ENCODE measurements at places on chromosomes 5 and 9.
A peak's percentile ranks its signal among the peaks of the same experiment; 100 is the strongest.

DNA sequence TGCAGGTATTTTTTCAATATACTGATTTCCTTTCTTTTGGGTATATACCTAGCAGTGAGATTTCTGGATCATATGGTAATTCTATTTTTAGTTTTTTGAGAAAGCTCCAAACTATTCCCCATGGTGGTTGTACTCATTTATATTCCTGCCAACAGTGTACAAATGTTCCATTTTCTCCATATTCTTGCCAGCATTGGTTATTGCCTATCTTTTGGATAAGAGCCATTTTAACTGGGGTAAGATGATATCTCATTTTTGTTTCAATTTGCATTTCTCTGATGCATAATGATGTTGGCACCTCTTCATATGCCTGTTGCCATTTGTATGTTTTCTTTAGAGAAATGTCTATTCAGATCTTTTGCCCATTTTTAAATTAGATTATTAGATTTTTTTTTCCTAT lies 85.6 kb upstream of the FST start:
- no peak for DNase-seq

DNA sequence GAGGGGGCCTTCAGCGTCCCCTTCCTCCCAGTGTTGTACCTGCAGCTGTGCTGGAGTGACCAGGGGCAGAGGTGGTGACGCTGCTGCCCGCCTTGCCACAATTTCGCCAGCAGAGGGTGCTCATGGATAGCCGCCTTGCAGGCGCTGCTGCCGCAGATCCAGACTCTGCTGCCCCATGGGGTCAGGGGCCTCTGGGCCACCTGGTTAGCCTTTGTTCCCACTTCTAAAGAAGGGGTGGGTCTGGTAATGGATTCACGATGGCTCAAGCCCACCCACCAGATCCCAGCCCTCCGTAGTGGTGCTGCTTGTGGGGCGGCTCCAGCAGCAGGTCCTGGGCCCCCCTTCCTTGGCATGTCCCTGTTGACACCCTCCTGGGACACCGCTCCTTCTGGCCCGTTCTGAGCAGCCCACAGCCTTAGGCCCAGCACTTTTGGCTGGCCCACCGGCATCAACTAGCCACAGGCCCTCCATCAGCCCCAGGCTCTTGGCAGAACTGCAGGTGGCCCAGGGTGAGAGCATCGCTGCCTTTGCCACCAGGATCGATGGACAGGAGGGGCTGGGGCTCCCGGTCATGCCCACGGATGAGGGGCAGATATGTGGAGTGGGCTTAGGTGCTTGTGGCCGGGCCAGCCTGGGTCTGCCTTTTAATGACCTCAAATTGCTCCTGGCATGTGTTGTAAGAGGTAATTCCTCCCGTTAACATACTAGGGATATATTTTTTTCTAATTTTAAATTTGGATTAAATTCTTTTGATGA lies 57.2 kb downstream of the COL5A1 start:
- DNase-seq, result no peak

DNA sequence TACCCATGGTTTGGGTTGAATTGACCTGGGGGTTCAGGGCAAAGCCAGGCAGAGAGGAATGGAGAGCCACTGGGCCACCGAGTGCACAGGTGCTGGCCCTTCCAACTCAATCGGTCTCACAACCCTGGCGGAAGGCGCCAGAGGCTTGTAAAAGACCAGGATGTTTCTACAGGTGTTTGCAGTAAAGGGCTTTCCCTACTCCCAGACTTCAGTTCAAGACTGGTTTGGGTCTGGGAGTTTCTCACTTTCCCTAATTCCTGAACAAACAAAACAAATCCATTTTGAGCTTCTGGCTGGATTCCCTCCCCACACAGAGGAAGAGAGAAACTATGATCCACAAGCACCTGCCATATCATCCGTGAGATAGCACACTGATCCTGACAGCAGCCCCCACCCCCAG lies 125.2 kb upstream of the KLF4 start:
- DNase-seq, result no peak

- no peak for DNase-seq
These were observed 23.5 kb downstream of the HNRNPH1 start for GRCh38 chr5:179599973-179600372.

DNA sequence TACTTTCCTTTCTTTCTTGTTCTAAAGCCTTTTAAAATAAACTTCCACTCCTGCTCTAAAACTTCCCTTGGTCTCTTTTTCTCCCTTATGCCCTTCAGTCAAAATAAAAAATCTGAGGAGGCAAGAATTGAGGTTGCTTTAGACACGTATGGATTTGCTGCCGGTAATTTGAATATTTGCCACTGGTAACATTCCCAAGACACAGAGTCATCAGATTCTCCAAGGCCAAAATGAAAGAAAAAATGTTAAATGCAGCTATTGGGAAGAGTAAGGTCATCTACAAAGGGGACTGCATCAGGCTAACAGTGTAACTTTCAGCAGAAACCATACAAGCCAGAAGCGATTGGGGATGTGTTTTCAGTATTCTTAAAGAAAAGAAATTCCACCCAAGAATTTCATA lies 311.1 kb downstream of the CDH18 start:
- peak; percentile 52 for DNase-seq

- no peak for DNase-seq
These were observed 93.4 kb upstream of the SLIT3 start for GRCh38 chr5:169394371-169394770.

- DNase-seq, result no peak
These were observed 203.4 kb downstream of the EFNA5 start for GRCh38 chr5:107467137-107467932.

DNA sequence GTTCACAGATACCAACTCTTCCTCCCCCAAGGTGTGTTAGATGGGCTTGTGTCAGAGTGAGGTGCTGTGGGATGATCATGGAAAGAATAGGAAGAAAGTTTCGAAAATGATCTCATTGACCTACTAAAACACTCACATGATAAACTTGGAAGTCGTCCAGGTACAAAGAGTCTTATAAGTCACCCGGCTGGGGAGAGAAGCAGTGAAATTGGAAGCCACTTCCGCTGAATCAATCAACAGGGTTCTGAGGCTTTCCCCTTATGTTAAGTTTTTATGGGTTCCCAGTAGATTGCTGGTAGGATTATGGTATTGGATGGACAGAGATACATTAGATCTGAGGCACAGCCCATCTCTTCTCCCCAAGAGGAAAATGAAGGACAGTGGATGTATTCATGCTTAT lies 218.8 kb upstream of the MSX2 start:
- DNase-seq, result no peak

DNA sequence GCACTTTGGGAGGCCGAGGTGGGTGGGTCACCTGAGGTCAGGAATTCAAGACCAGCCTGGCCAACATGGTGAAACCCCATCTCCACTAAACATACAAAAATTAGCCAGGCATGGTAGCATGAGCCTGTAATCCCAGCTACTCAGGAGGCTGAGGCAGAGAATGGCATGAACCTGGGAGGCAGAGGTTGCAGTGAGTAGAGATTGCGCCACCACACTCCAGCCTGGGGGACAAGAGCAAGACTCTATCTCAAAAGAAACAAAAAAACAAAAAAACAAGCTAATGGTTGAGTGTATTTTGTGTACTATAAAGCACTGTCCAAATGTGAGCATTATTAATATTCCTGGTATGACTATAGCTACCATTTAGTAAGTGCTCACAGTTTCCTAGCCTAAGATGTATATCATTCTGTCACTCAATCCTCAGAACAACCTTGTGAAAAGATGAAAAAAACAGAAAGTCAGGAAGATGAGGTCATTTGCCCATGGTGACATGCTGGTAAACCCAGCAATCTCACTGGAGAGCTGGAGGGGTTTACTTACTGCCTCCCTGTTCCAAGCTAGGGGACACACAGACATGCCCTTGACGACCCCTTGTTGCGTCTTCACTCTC lies 27.7 kb downstream of the ARHGEF37 start:
- DNase-seq, result no peak

GRCh38 chr5:82296929-82297328 lies 18.8 kb upstream of the RPS23 start:
- DNase-seq, result no peak

- DNase-seq, result no peak
These were observed 32.5 kb downstream of the RXRA start for GRCh38 chr9:134358662-134359319.

GRCh38 chr5:2751592-2752021 lies at the start of gene IRX2:
IRX2 (minus strand) TSS chr5:2751677; CDS start chr5:2751413, 264 bp downstream.
- no peak for DNase-seq

GRCh38 chr5:137492331-137492730 lies 6.8 kb downstream of the SPOCK1 start:
- no peak for DNase-seq

- DNase-seq, result no peak
These were observed 27.4 kb downstream of the OXCT1 start for GRCh38 chr5:41842777-41843176.

DNA sequence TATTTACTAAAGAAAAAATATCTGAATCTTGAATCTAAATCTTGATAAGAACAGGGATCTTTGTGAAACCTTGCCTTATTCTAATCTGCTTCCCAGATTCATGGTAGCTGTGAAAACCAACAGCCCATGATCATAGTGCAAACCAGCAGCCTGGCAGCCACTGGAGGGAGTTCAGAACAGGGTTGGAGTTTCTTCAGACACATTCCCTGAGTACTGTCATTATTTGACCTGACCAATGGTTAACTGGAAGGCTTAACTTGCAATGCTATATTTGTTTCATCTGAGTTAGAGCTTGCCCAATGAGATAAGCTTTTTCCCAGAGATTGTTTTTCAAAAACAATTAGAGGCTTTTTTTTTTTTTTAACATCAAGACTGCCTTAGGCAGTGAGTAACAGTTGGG lies 47.8 kb downstream of the LOX start:
- DNase-seq, result no peak

GRCh38 chr5:53545744-53546143 lies 14.7 kb upstream of the NDUFS4 start:
- no peak for DNase-seq

DNA sequence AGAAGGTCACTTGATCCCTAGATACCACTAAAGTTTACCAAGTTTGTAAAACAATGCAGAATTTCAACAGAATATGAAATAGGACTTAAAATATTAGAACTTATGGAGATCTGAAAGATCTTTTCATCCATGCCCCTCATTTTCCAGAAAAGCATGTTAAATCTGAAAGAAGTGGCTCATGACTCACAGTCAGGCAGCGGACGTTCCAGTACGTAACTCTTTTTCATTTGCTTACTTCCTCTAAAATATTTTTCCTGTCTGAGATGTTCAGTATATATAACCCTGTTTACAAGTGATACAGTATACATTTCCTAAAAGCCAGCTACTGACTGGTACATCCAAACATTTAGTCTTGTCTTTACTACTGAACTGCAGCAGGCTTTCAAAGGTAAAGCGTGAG lies 22.3 kb downstream of the FBXW2 start:
- no peak for DNase-seq

GRCh38 chr5:142717582-142718215 lies 31.8 kb upstream of the FGF1 start:
- DNase-seq, result no peak

DNA sequence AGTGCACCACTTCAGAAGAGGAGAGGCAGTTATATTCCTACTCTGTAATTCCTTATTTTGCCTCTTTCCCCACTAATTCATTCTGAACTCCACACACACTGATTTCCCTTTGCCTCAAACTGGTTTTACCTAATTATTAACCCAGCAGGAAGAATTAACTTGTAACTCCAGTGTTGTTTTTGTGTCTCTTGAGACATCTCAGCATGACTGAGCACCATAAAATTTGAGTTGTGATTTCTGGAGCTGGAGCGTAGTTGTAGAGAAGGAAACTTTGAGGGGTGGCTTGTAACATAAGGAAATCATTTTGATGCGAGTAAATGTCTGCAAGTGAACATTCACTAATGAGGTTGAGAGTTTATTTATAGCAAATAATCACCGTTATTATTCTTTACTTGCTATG lies 265.2 kb downstream of the TMEM38B start:
- no peak for DNase-seq

GRCh38 chr9:110575169-110575568 lies 4.4 kb downstream of the SVEP1 start:
- DNase-seq, result no peak

- no peak for DNase-seq
These were observed 596 bp downstream of the SLC28A3 start for GRCh38 chr9:84339962-84340361.

GRCh38 chr5:62731022-62731421 lies 152.4 kb downstream of the LRRC70 start:
- DNase-seq, result no peak

DNA sequence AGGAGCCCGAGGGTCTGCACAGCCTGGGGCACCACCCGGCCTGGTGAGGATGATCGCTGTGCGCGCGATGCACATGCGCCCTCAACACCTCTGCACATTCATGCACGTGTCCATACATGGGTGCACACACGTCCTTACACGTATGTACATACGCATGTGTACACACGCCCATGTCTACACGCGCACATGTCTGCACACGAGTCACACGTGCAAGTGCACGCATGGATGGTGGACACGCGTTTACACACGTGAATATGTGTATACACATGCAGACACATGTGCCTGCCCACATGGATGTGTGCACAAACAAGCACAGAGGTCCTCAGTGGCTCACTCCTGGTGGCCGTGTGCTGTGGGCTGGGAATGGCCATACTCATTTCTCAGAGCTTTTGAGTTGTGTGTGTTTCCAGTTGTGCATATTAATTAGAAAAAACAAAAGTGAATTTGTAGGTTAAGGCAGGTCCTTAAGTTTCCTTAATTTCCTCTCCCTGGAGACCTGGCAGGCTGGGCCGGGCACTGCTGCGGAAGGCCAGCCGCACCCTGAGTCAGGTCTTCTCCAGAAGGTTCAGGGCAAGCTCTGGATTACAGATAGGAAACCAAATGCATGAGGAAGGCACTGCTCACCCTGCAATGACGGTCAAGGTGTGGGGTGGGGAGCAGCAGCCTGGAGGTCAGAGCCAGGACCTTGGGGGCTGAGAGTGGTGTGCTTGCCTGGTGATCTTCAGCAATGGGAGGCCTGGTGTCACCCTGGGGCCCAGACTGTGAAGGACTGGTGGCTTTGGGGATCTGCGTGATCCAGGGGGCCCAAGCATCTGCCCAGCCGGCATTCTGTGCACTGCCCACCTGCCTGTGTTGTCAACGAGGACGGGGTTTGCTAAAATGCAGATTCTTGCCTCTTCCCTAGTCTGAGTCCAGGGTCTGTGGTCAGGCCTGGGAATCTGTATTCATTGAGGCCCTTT lies 1.3 kb upstream of the RNU6ATAC start:
- no peak for DNase-seq

- no peak for DNase-seq
These were observed 286.6 kb upstream of the IZUMO3 start for GRCh38 chr9:24832307-24832706.

- no peak for DNase-seq
These were observed at the start of gene SLC6A3 for GRCh38 chr5:1445313-1445688. SLC6A3 (minus strand) TSS chr5:1445440; CDS start chr5:1443197, 2,243 bp downstream.

Data from HS-27A (cell line).